ENCODE measurements at places on chromosomes 1 and 21. TPM values are rescaled to one million over a fixed set of nuclear protein-coding genes. Genes with fewer than 3 reads are reported as not detected.
A peak's percentile ranks its signal among the peaks of the same experiment; 100 is the strongest.

Gene CLCA1
- 0.05 TPM for total RNA-seq

Gene C1QA
- 70.1 TPM for total RNA-seq

Gene SELP
- 10.9 TPM for total RNA-seq

Gene C1orf141
- not detected for total RNA-seq

Gene OSCP1
- 7.1 TPM for total RNA-seq

Gene ADAMTS1
- 56.7 TPM for total RNA-seq

Gene CIART
- total RNA-seq, result 8.7 TPM

Gene NTMT2
- total RNA-seq, result 5.7 TPM

Gene STIL
- total RNA-seq, result 0.58 TPM

Gene C1QTNF12
- total RNA-seq, result 0.55 TPM

Gene KCNE1
- 4.8 TPM for total RNA-seq

DNA sequence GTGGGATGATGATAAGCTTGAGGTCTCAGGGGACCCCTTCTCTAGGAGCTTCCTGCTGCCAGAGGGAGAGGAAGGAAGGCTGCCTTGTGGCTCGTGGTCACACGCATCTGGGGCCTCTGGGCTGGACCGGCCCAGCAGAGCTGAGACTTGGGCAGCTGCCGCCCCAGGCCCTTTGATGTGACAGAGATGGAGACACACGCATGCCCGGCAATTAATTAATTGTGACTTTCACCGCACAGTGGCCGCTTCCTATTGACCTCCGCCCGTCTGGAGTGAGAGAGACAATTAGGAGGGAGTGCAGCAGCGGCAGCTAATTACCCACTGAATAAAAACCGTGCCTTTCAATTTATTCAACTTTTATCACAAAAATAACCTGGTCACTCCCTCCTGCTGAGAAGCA is 16.6 kb upstream of the C1QA start:
- no peak for DNase-seq

- no peak for DNase-seq
Measured at GRCh38 chr1:29948581-29948980, 712.3 kb downstream of the PTPRU start.

DNA sequence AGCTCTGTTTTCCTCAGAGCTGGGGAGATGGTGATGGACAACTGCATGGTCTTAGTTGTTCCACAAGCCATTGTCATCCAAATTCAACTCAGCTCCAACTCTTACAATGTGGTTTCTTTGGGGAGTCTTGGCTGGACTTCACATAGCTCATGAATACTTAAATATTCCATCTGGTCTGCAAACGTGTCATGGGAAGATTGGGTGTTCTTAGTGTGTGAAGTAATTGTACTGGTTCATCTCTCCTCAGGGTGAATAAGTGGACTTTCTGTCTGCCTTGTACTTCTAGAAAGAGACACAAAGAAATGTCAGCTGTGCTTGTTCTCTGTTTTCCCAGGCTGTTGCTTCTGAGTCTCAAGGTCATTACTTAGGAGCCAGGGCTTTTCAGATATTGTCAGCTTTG is 106.6 kb downstream of the VPS13D start:
- no peak for DNase-seq

DNA sequence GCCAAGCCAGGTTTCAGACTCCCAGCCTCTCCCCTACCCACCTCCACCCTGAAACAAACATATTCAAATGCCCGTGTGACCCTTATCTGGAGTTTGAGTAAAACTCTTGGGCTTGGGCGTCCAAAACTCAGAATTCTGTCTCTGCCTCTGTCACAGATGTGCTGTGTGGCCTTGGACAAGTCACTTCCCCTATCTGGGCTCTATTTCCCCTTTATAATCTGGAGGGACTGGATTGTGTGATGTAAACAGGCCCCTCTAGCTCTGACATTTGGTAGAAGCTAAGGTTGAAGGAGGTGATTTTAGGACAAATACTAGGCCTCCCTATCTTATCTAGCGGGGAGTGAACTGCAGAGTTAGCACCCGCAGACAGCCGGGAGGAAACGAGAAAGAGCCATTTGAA is 67.5 kb downstream of the IGSF21 start:
- no peak for DNase-seq

GRCh38 chr1:65372557-65372956 is 47.9 kb upstream of the LEPR start:
- DNase-seq, result no peak

GRCh38 chr1:224867715-224868114 is 61.8 kb upstream of the DNAH14 start:
- DNase-seq, result no peak

DNA sequence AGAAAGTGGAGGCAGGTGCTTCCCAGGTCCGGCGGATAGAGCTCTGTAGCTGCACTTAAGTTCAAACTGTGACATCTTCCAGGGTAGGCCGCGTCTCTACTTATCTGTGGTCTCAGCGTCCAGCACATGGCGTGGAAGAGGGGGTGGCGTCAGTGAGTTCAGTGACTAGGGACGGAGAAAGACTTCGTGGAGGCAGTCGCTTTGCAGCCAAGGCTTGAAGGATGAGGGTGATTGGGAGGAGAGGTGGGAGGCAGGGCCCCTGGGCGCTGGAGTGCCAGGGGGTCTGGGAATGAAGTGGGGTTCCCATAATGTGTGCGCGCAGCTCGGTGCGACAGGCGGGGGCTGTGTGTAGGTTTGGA is 444 bp upstream of the AGO1 start:
- no peak for DNase-seq

- peak; percentile 58 for DNase-seq
Measured at GRCh38 chr21:43339668-43340067, 87.3 kb downstream of the SIK1 start.

DNA sequence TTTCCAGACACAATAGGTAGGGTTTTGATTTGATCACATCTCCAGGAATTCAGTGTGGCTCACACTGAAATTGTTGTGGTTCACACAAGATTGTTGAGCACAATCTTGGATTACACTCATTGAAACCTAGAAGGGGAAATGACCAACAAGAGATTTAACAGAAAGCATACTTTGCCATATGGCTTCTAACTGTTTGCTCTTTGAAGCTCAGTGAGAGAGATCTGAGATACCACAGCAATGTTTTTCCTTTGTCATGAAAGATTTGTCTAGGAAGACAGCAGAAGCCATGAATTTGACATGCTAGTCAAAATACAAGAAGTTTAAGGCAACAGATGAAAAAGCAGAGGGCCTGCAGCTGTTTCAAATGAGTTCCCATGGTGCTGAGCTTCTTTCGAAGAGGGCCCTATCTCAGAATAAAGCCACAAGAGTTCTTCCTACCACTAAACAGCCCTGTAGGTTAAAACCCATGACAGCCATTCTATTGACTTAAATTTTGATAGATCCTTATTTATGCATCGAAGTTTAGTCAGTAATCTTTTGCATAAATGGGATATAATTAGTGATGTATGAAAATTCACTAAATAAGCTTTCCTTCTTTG is 650.4 kb downstream of the LTN1 start:
- no peak for DNase-seq

DNA sequence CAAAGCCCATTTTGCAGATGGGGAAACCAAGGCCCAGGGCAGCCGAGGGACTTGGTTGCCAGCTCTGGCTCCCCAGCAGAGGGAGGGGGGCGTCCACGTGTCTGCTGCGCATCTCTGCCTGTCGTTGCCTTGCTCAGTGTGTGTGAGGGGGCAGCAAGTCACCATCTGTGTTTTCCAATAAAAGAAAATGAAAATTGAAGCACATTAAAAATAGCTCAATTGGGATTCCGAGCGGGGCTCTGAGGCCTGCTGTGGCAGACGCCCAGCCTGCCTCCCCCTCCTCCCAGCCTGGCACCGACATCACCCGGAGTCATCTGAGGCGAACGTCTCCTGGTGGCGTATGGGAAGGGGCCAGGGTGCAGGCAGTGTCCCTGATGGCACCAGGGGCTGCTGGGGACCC is 51.2 kb downstream of the EPHB2 start:
- no peak for DNase-seq

DNA sequence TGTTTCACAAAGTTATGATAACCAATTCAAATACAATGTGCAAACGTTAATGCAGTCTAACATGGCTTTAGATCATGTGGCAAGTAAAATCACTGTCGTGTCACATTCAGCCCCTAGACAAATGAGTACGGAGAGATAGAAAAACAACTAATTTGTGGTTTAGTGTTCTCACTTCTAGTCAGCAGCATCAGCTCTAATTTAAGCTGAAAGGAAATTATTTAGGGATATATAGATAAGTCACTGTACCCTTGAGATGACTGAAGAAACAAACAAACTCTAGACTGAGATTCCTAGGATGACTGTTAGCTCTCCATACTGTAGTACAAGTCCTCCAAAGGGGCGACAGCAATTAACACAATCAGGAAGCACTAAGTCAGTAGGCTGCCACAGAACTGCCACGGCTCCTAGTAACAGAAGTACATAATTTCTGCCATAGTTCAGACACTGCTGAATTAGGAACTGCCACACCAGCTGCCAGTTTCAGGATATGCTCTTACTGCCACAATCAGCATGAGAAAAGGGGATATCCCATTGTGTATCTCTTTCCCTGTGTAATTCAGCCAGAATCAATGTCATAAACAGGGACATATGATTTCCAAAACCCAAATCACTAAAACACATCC is 150.4 kb upstream of the NEGR1 start:
- no peak for DNase-seq

DNA sequence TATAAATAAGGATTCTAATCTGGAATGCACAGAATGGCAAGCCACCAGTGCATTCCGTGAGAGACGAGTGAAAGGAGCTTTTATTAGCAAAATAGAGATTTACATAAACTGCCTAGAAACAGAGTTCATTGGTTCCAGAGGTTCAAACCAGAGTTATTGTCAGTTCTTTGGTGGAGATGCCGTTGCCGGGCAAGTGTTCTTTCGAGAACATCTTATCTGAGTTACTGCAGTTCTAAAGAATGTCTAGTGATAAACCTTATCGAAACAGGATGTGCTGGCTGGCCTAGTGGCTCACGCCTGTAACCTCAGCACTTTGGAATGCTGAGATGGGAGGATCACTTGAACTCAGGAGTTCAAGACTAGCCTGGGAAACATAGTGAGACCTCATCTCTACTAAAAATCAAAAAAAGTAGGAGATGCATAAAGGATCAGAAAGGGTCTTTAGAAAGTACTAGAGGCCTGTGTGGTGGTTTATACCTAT is 19.9 kb upstream of the EVI5 start:
- DNase-seq, result peak; percentile 63

- DNase-seq, result no peak
Measured at GRCh38 chr1:211198880-211199279, 60.3 kb upstream of the RCOR3 start.

DNA sequence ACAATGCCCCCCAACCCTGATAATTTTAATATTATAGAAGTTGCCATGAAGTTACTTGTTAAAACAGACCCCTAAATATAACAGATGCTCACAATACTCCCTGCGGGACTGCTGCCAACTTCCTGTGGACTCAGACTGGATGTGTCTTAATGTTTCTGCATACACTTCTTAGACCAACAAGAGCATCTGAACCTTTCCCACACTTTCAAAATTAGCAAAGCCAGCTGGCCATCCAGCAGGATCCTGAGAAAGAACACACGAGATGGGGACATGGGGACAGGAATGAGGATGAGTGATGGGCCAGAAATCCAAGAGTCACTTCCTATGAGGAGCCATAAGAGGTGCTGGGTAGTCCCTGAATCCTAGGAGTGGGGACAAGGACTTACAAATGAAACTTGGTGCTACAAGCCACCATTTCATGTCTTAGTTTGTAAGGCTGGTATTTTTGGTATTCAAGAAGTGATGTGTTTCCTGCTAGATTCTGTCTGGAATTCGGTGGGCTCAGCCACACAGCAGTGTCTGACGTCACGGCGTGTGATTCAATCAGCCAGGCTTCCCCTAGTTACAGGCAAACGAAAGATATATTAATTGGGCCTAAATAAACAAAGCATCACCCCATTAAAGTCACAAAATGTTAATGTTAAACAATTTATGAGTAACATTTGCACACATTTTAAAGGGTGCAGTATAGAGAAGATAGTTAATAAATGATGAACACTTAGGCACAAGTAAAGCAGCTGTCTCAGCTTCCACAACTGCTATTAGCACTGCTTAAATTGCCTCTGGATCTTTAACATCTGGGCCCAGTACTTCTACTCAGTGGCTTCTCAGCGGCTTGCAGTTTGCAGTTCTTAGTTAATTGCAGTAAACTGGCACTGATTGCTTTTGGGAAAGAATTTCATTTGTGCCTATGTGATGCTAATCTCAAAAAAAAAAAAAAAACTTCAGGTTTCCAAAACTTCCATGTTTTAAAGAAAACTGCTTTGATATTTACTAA is 41.2 kb upstream of the RGS8 start:
- DNase-seq, result peak; percentile 26

GRCh38 chr1:8422510-8423268 is 104.8 kb downstream of the SLC45A1 start:
- DNase-seq, result no peak

- DNase-seq, result no peak
Measured at GRCh38 chr1:46503421-46503820, 13.8 kb downstream of the DMBX1 start.

- no peak for DNase-seq
Measured at GRCh38 chr1:39563669-39564068, 12.9 kb downstream of the PABPC4 start.

DNA sequence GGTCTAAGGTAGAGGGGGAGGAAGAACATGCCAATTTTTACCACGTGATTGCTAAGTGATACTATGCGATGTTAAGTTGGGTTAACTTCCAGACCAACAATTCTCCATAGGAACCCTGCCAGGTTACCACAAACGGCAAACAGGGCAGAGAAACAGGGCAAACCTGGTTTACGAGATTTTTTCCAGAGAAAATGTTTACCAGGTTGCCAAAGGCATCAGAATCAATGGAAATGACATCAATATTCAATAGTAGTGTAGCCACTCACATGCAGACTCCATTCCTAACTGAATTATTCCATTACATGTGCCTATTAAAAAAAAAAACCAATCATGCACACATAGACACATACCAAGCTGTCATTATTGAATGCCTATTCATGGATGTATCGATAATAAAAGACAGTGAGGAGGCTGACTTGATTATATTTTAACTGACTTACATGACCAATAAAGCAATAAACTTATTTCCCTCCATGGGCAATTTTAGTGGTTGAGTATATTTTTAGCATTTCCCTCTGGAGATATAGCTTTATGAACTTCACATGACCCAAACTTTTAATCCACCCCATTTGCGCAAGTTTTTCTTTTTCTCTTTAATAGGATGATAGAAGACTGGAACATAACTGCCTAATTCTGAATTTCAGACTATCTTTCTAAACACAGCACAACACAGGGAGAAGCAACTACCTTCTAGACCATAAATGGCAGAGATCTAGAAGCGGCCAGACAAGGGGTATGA is 40.5 kb upstream of the KCNE1 start:
- no peak for DNase-seq

Measured in left ventricle myocardium inferior (tissue), 1 donor.